ENCODE measurements at places on chromosomes 5 and 9.

DNA sequence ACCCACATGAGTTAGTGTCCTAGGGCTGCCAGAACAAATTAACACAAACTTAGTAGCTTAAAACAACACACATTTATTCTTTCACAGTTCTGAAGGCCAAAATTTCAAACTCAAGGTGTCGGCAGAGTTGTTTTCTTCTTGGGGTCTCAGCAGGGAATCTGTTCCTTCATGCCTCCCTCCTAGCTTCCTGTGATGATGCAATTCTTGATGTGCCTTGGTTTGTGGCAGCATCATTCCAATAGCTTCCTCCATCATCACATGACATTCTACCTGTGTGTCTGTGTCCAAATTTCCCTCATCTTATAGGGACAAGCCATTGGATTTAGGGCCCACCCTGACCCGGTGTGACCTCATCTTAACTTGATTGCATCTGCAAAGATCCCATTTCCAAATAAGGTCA, 12.2 kb upstream of the SLC25A48 start:
- no peak for DNase-seq

DNA sequence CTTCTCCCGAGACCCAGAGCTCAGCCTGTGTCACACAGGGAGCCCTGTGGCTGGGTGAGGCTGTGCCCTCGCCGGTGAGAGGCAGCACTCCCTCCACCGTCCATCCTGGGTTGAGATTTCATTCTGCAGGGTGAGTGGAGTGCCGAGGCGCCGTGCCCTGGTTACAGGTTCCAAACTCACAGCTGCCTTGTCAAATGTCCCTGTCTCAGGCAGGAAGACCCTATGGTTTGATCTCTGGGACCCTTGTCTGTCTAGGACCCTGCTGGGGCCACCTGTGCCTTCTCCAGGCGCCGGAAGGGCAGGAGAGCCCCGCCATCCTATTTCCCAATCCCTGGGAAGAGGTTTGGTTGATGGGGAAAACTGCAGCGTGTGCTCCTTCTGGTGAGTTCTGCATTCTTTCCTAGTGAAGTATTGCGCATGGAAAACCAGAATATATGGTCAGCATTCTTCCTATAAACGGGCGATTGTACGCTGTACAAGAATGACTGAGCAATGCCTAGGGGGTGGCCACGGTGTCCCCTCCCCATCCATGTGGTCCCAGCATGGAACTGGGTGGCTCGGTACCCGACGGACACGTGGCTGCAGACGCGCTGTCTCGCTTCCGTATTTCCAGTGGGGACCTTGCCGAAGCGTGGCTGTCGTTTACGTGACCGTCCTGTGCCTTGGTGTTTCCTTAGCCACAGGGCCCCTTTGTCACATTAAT, 95.9 kb upstream of the COL5A1 start:
- no peak for DNase-seq

GRCh38 chr5:130227699-130228098, 323.4 kb downstream of the CHSY3 start:
- DNase-seq, result no peak

GRCh38 chr9:17793713-17794622, 215.1 kb downstream of the SH3GL2 start:
- DNase-seq, result no peak

DNA sequence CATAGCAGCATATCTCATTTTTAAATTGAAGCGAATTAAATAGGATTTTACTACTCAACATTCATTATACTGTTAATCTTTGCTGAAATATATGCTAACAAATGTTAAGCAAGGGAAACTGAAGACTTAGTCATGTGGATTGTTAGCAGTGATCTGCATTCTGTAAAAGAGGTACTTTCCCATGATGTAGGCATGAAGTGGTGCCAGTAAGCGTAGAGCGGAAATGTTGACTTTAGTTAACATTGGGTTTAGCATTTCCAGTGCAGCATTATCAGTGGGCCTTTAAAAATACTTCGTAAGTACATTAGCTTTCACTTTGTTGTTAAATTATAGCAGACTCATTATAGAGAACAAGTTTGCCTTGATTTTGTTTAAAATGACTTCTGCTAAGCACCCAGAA, 130.3 kb downstream of the CDC42SE2 start:
- no peak for DNase-seq

GRCh38 chr5:172990776-172991175, 7.2 kb downstream of the ATP6V0E1 start:
- no peak for DNase-seq

DNA sequence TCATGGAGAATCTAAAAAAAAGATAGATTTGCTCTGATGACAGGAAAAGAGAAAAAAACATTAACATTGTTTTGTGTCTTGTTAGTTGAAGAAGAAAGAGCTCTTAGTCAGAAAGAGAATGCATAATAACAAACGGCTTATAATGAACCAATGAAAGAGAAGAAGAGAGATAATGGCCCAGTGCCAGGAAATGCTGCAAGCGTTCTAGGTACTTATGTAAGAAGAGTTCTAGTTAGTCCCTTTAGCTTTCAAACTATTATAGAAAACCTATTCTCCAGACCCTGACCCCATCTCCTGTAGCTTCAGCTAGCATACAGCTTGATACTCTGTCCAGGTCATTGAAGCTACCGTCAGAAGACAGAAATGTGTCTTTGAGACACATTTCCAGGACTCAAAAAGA, 70.2 kb downstream of the FBXL17 start:
- DNase-seq, result no peak

DNA sequence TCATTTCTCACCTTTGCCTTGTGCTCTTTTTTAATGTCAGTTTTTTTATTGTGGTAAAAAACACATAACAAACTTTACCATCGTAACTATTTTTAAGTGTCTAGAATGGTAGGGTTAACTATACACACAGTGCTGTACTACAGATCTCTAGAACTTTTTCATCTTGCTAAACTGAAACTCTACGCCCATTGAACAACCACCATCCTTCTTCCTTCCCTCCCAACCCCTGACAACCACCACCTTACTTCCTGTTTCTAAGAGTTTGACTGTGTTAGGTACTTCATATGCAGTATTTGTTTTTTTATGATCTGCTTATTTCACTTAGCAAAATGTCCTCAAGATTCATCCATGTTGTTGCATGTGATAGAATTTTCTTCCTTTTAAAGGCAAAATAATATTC, 54.9 kb downstream of the PSAT1 start:
- DNase-seq, result no peak

GRCh38 chr9:95370064-95370463, 52.6 kb upstream of the FANCC start:
- no peak for DNase-seq

DNA sequence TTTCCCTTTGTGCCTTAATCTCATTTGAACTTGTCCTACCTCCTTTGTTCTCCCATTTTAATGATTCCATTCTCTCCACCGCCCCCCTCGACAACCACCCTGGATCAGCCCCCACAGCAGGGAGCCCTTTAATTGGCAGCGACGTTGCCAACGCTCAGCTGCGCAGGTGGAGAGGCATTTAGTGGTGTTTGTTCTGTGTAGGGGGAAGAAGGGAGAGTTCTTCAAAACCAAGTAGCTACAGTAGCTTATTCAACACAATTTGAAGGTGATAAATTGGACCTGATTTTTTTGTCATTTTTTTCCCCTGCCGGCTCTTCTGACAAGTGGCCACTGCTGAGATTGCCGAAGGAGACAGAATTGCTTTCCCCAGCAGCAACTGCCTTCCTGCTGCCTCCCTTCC, 499.1 kb downstream of the CDK5RAP2 start:
- no peak for DNase-seq

GRCh38 chr5:161549106-161549505, 2.6 kb upstream of the GABRB2 start:
- DNase-seq, result no peak

DNA sequence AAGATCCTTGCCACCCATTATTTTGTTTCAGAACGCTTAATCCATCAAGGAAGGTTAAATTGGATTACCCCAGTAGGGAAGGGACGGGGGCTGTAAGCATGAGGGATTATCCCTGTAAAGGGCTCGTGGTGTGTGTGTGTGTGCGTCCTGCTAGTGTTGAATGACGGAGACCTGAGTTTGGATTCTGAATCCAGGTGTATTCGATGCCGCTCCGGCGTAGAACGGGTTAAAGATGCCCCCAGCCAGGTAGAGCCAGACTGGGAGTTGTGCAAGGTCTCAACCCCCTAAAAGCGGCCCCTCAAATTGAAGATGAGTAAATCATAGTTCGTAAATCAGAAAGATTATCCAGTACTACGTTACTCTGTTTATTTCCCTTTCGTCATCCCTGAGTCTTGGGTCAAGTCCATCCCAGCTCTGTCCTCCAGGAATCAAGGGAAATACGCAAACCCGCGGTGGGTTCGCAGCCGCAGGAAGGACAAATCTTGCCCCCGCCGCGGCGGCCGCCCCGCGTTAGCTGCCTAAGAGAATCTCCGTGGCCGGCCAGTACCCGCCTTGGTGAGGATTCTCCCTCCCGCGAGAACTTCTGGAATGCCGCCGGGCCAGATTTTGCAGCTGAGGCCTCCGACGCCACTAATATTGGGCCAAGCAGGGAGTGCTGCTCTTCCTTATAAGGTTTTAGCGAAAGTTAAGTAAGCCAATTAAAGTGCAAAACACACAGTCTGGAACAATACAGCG, 586 bp upstream of the MTAP start:
- DNase-seq, result no peak

DNA sequence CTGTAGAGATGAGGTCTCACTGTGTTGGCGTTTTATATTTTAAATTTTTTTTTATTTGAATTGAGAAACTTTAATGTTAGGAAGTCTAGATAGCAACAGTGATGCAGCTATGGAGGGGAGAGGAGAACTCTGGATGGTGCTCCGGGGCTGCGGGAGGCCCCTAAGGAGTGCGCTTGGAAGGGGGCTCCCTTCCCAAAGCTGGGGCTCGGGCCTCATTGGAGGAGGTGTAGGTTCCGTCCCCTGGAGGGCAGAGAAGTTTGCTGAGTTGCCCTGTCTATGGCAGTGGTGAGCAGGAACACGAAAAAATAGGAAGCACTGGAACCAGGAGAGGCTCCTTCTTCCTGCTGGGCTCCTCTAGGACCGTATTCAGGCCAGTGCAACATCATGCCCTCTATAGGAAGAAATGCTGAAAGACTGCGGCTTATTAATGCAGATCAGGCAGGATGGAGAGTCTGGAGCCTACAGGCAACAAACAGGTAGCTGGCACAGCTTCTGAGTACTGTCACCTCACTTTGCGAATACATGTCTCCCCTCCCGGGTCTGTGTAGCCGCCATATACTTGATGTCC, 16.1 kb downstream of the AHRR start:
- no peak for DNase-seq

GRCh38 chr9:107044872-107045271, 181.9 kb downstream of the ZNF462 start:
- DNase-seq, result no peak

- no peak for DNase-seq
Observed at GRCh38 chr9:109536859-109537258, 38.8 kb upstream of the PTPN3 start.

DNA sequence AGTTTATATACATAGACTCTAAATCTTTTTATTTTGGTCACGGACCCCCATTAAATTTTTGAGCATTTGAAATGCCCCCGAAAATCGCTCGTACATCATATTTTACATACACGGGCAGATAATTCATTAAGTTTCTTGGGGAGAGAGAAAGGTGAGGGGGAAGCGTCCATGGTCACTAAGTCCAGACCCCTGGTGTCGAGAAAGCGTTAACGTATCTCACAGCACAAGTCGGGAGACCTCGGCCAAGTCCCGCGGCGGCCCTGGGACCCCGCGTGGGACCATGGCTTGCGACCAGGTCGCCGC, 794 bp downstream of the PTBP3 start:
- no peak for DNase-seq

DNA sequence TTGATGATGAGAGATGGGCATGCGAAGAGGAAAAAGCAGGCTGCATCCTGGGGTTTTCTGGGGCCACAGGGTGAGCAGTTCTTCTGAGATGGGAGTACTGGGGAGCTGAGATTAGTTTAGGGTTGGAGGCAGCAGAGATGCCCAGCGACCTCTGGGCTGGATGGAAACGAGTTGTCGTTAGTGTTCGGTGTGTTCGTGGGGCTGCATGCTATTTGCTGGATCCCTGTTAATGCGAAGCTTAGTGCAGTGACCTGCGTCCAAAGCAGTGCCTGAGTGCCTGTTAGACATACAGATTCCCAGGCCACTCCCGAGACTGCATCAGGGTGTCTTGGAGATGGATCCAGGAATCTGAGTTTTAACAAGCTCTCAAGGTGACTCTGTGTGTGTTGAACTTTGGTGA, 201.3 kb downstream of the CACNA1B start:
- DNase-seq, result no peak

DNA sequence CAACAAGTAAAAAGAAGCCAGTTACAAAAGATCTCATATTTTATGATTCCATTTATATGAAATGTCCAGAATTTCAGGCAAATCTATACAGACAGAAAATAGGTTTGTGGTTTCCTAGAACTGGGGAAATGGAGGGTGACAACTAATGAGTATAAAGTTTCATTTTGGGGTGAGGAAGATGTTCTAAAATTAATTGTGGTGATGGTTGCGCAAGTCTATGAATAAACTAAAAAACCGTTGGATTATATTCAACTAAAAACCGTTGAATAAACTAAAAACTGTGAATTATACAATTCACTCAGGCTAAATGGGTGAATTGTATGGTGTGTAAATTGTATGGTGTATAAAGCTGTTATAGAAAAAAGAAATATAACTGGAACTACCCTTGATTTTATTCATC, 47.6 kb downstream of the ADAMTS6 start:
- DNase-seq, result no peak

GRCh38 chr5:96794757-96795156, 13.0 kb downstream of the ERAP1 start:
- DNase-seq, result peak; percentile 7

- DNase-seq, result no peak
Observed at GRCh38 chr5:28286566-28286965, 1248.2 kb upstream of the CDH9 start.

DNA sequence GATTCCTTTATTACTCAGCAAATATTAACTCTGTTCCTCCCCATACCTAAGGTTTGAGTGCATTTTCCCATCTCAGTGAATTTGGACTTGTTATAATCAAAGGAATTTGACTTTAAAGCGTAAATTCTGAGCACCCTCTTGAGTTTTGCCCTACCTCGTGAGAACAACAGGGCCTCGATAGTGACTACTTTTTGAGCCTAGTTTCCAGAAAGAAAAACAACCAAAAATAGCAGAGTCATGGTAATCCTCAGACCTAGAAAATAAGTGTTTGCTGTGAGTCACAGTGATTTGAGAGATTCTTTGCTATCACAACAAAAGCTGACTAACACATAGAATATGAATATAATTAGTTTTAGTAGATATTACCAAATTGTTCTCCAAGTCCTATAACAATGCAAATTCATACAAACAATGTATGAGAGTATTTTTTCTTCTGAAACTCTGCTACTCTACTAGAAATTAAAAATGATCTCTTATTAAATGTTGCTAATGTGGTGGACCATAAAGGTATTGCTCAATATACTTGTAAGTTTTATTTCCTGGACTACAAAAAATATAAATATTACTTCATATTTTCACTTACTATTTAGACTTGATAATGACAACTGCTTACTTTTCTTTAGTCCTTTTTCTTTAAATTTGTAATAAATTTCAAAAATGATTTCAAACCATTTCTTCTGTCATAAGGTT, 759.7 kb downstream of the BRINP1 start:
- DNase-seq, result no peak

- no peak for DNase-seq
Observed at GRCh38 chr5:50647726-50648125, 18.7 kb upstream of the PARP8 start.

All from stimulated activated CD4-positive, alpha-beta T cell treated with anti-CD3 and anti-CD28 coated beads, TNF-alpha, amount 100 ng/mL, for 4 hours (primary cell).